NB4 (cell line): ENCODE measurements at places on chromosomes 7 and 10.

GRCh38 chr7:41592236-41592635, 110.7 kb downstream of the INHBA start:
- DNase-seq, result peak; percentile 83

DNA sequence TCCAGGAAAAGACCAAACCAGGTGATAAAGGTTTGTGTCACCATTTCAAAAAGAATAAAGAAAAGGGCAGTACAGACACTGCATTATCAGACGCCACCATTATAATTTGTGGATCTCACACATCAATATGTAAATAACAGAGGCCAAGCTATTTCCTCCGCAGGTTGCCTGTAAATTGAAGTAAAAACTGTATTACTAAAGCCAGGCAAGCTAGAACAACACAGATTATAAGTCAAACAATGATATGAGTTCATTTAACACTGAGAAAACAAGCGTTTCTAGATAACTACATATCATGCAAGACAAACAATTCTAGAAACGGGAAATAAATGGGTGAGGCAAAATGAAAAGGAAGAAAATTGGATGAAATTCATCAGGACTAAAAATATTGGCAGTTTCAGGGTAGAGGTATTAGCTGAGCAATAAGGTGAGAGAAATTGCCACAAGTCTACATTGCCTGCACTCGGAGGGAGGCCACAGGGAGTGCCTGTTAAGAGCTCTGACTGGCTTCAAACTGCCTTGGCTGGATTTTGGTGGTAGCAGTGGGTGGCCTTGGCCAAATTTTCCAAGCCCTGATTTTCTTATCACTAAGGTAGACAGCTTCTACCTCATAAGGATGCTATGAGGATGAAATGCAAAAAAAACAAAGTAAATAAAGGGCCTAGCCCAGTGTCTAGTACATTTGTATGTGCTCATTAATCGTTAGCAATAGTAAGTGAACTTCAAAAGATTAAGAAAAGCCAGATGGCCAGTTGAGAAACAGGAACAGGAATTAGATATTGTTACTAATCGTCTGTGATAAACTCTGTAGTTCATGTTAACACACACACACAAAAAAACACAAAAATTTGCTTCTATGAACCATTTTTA, 240.0 kb upstream of the NFE2L3 start:
- no peak for DNase-seq

DNA sequence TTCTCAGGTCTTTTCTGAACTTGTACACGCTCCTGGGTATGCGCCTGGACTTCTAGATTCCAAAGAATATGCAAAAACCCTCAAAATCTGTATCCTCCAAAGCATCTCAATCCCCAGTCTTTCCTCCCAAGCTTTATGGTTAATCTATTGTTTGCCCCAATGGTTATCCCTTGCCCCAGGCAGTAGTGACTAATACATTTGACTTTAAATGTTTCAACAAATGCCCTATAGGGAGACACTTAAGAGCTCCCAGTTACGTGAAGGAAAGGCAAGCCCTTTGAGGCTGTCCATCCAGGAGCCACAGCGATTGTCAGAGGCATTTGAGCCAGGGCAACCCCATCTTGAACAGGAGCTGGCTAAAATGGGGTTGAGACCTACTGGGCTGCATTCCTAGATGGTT, 12.7 kb upstream of the FOXL3 start:
- no peak for DNase-seq

DNA sequence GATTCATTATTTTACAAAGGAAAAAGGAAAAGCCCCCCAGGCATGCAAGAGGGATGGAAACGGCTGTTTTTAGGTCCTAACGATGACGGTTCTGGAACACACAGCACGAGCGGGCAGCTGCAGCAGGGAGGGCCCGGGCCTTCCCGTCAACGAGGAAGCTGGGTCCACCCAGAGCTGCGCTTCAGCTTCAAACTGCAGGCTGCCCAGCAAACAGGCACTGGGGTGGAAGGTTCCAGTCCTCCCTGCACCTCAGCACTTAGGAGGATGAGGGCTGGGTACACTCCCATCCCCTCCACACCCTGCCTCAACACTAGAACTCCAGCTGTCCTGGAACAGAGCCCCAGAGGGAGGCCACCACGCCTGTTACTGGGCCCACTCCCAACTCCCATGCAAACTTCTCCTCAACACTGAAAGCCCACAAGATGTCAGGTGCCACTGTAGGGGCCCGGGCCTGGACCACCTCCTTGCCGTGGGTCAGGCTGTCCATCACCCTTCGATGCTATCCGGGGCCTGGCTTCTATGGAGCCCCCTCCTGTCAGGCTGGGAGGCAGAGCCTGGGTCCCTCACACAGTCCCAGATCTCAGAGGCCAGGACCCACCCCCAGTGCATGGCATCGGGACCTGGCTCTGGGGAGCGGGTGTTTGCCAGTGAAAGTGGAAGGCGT, 33.0 kb downstream of the PAPOLB start:
- DNase-seq, result no peak

DNA sequence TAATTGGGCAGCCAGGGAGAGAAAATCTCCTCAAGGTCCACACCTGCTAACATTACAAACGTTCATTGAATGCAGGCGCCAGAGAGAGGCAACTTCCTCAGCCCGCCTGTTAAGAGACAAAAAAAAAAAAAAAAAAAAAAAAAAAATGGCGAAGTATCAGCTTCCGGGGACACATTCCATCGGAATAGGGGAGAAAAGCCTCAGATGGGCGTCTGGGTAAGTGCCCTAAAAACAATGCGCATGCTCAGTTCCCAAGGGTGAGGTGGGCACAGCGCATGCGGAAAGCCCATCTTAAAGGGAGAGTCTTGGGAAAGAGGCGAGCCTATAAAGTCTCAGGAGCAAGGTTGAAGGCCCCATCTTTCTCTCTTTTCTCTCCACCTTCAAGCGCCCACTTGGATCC, 1139.7 kb upstream of the CELF2 start:
- DNase-seq, result no peak

DNA sequence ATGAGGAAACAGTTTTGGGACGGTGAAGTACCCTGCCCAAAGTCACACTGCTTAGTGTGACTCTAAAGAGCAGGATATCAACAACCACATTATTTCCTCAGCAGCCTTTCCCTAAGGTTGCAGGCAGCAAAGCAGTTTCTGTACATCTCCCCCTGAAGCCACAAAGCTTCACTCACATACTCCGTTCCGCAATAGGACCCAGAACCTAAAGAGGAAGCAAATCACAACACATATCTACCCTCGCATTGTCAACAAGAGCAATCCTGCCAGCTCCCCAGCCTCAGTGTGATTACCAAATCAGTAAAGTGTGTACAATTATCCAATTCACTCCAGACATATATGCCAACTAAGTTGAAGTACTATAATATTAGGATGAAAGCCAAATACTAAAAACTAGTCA, 30.8 kb downstream of the VAX1 start:
- DNase-seq, result peak; percentile 30

DNA sequence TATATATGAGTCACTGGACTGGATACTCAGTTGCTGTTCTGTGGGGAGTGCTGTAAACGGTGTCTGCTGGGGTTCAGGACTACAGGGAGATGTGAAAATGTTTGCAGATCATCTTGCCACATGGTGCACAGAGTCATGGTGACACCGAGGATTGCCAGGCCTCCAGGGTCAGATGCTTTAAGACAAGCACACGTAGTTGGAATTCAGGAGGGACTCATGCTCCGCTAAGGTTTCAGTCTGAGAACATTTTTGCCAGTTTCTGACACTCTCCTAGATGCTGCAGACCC, 211.3 kb downstream of the CXCL12 start:
- DNase-seq, result no peak
